SK-N-SH treated with all-trans-retinoic acid at 6 μM for 48 hours (cell line): ENCODE measurements at places on chromosomes 3 and 15.
A peak's percentile ranks its signal among the peaks of the same experiment; 100 is the strongest.

GRCh38 chr3:194985031-194985578, 285.9 kb downstream of the XXYLT1 start:
- ATAC-seq: no peak; the same call in 2 of the 3 replicates

DNA sequence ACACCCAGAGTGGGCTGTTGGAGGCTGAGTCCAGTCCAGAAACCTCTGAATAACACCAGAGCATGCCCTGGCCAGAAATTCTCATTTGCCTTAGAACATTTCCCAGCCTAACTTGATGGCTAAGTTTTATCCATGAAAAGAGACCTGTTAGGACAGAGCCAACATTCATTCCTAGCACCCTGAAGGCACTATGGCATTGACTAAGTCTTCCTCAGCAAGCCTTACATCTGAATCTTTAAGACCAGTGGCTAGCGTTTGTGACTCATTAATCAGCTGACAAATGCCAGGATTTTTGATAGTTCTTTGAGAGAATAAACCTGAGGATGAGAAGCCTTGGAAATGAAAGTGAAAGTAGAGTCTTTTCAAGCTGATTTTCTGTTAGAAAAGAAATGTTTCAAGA, 1087.1 kb upstream of the ALCAM start:
- peak; percentile 22; the same call in 1 of the 3 replicates for ATAC-seq

DNA sequence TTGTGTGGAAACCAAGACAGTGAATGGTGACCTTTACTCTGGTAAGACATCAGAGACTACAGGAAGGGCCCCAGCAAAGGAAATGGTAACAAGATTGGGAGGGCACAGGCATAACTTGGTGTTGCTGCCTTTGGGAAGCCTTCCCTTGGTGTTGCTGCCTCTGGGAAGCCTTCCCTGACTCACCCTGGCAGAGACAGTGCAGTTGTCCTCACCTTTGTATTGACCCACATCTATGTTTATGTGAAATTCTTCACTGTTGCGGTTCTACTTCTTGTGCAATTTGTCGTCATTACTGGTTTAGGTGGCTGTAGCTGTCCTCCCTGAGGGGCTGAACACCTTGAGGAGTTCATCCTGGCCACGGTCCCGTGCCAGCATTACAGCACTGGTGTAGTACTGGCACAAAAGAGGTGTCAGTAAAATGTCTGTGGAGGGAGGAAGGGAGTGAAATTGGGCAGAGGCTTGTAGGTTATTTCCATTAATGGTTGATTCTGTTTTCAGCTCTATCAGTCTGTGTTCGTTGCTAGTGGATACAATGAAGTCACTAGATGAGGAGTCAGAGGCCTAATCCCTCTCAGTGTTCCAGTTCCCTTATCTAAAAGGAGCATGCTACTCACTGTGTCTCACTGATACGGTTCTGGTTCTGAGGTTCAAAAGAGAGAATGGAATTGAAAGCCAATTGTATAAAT, 21.6 kb downstream of the IFT122 start:
- no peak for ATAC-seq

DNA sequence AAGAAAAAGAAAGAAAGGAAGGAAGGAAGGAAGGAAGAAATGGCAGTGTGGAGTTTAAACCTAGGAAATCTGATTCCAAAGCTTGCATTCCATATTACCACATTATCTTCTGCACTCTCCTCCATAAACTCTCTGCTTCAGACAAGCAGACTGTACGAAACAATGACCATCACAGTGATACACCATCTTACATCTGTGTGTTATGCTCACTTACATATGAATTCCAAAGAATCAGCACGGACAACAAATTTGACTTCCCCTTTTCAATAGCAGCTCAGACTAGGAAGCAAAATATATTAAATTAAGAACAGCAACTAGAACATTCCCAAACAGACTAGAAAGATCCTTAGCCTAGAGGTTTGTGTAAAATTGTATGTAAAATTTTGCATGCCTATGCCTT, 18.0 kb upstream of the PPM1L start:
- ATAC-seq: no peak

- peak; percentile 68 for ATAC-seq
Observed at GRCh38 chr15:67043939-67044771, 21.2 kb upstream of the SMAD3 start.

GRCh38 chr15:74788683-74789151, 6.8 kb downstream of the CSK start:
- no peak for ATAC-seq

DNA sequence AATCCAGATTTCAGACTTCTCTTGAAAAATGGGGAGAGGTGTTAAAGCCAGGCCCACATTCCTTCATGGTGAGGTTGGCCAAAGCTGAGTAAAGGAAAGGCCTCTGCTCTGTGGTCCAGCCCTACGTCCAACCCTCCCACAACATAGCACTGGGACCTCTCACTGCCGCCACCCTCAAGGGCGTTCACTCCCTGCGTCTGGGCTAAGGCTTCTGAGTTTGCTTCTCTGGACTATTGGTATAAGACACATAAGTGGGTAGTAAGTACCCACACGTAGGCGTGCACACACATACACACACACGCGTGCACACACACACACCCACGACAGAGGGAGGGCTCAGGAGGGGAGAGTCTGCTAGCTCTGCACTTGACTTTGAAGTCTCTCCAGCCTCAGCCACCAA, 80.2 kb upstream of the PXYLP1 start:
- ATAC-seq: no peak
